Panc1 (cell line): ENCODE measurements at places on chromosomes 2 and 18. TPM values are rescaled to one million over a fixed set of nuclear protein-coding genes. Genes with fewer than 3 reads are reported as not detected.

The TRIM54 gene
- total RNA-seq = 0.21 TPM

The MC4R gene
- not detected for total RNA-seq

The POTEF gene
- total RNA-seq = 7.2 TPM

DNA sequence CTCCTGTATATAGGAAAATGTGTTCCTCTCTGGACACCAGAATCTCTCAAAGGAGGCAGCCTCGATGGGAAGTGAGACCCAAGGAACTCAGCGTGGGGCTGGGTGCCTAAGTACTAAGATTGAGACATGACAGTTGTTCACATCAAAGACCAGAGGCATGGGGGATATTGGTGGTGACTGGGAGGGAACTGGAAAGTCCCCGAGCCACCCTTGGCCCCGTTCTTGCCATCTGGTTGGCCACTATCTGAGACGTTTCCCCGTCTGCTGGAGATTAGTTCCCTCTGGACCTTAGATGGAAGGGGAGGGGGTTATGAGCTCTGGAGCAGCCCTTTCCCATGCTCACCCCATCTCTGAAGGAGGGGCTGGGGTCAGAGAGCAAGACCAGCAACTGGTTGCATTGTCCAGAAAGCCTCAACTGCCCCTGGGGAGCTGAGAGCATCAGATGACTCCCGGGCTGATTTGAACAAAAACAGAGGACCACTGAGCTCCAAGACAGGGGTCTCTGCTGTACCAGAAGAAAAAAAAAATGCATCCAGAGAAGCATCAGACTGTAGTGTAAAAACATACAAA, 11.8 kb downstream of the FBLN7 start:
- DNase-seq = no peak

GRCh38 chr2:117603567-117603966, 210.9 kb upstream of the DDX18 start:
- DNase-seq = no peak

The STON1 gene
- total RNA-seq = 0.92 TPM

The LYG1 gene
- 0.23 TPM for total RNA-seq

DNA sequence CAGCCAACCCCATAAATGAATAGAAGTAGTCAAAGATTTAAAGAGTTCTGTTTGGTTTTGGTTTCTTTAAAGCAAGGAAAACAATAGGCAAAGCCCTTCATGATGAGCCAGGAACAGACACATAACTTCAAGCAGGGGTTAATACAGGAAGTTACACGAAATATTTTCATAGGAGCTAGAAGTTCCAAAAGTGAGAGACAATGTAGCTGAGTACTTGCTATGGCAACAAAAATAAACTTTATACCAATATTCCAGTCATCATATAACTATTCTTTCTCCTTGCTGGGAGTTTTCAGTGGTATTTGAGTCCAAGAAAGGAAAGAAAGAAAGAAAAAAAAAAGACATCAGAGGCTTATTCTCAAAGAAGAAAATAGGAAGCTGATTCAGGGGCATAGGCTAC, 56.2 kb downstream of the COBLL1 start:
- DNase-seq = no peak

DNA sequence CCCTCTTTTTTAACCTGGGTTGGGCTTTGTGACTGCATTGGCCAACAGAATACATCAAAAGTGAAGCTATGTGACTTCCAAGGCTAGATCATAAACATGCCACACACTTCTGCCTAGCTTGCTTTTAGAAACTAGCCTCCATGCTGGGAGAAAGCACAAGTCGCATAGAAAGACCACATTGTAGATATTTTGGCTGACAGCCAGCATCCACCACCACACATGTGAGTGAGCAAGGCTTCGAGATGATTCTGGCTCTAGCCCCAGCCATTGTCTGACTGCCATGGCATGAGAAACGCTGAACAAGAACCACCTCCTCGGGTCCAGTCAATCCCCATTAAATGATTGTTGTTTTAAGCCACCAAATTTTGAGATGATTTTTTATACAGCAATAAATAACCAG, 66.8 kb upstream of the STPG4 start:
- DNase-seq = no peak

DNA sequence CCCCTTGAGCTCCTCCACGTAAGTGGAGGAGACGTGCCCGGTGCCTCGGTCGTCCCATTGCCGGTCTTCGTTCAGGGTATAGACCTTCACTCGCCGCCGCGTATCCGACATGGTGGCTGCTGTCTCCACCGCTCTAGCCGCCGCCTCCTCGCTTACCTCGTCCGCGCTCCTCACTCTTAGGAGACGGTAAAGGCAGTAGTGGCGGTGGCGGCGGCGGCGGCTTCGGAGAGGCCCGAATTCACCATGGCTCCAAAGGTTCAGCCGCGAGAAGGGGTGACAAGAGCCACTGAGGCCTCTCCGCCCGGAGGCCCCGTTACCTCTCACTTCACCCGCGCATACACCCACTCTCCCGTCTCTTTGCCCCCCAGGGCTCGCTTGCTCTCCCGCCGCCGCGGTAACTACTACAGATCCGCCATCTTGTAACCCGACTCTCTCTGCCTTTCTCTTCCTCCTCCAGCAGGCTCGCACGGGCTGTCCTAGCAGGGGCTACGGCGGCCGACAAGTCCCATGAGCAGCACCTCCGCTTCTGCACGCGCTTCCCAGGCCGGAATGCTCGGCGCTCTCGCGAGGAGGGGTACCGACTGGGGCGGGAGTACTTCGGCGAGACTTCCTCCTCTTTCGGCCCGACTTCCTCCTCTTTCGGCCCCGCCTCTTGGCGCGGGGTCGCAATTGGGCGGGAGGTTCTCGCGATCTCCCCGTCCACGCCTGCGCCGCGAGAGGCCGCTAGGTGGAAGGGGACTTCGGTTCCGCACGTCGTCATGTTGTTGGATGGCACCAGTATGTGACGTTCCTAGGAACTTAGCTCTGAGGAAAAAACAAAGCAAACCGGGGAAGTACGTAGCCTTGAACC, at the start of gene PPP4R3B:
PPP4R3B (minus strand) TSS at position 448 of the 850 bp plus-strand sequence; CDS start at position 111, 337 bp downstream.
- peak; percentile 98 for DNase-seq

DNA sequence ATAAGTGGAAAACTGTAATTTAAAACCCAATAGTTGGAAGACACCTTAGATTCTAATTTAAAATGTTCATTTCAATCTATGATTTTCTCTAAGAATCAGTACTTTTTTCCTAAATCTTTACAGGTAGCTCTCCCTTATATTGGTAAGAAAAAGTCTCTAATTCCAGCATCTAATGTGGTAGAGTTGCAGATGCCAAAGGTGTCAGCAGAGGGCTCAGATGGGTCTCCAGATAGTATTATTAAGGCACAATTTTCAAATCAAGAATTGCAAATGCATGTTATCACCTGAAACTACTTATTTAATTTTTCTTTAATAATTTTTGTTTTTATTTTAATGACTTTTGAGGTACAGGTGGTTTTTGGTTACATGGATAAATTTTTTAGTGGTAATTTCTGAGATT, 25.5 kb upstream of the ITGA4 start:
- no peak for DNase-seq

DNA sequence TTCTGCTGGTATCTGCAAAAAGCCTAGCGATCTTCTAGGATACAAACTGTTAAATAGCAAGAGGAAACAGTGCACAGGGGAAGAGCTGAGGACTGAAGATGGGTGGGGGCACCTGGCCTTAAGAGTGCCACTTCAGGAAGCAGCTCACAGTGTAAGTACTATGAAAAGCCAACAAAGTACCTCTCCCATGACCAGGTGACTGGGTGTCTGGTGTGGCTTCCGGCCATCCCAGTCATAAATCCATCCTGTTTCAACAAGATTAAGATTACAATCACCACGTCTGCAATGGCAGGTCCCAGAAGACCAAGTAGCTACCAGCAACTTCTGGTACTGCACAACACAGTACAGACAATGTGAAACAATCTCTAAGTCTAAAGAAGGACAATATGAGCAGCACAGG, 15.9 kb downstream of the ERFE start:
- DNase-seq = no peak

- DNase-seq = no peak
Observed at GRCh38 chr2:19576411-19576810, 218.0 kb upstream of the OSR1 start.

GRCh38 chr2:37529830-37530415, 141.5 kb downstream of the CDC42EP3 start:
- no peak for DNase-seq

- no peak for DNase-seq
Observed at GRCh38 chr2:229375251-229375650, 104.2 kb upstream of the PID1 start.

The NEU2 gene
- not detected for total RNA-seq
